ENCODE measurements at places on chromosomes 12 and 14. TPM values are rescaled to one million over a fixed set of nuclear protein-coding genes. Genes with fewer than 3 reads are reported as not detected.

Gene PRPH
- 0.33 TPM for total RNA-seq

Gene EPS8
- 76.6 TPM for total RNA-seq

Gene C14orf180
- not detected for total RNA-seq

Gene CLEC2D
- total RNA-seq = 4.6 TPM

Gene CRACR2A
- 16.8 TPM for total RNA-seq

Gene KLRG1
- total RNA-seq = not detected

Gene TMEM179
- total RNA-seq = not detected

Gene NR1H4
- not detected for total RNA-seq

Gene RECQL
- 54.1 TPM for total RNA-seq

Gene KCNA1
- total RNA-seq = 0.41 TPM

Gene AQP6
- total RNA-seq = not detected

Gene LRP1-AS
- total RNA-seq = not detected

Gene NR4A1
- 0.82 TPM for total RNA-seq

Gene FMNL3
- total RNA-seq = 20.8 TPM

Gene CISTR
- total RNA-seq = not detected

Gene RIMBP2
- 0.74 TPM for total RNA-seq

Gene SYNE3
- total RNA-seq = 63.4 TPM

Gene ETV6
- total RNA-seq = 6.1 TPM

Gene WSCD2
- not detected for total RNA-seq

Gene NELL2
- total RNA-seq = 4.6 TPM

Gene MYH6
- total RNA-seq = not detected

Gene OTOGL
- total RNA-seq = 0.16 TPM

Gene ITGB7
- total RNA-seq = 0.54 TPM

Gene STAC3
- 3.8 TPM for total RNA-seq

Gene CAPS2
- 12.9 TPM for total RNA-seq

Gene CIT
- total RNA-seq = 48.0 TPM

Gene SMIM41
- 0.98 TPM for total RNA-seq

Gene KRT73
- not detected for total RNA-seq

Gene SP7
- not detected for total RNA-seq

Gene ARPC3
- 391 TPM for total RNA-seq

Gene TSPAN19
- total RNA-seq = not detected

Gene CMA1
- not detected for total RNA-seq

Gene AMDHD1
- 0.63 TPM for total RNA-seq

Gene BMP4
- 14.4 TPM for total RNA-seq

Gene MAP3K9
- 0.33 TPM for total RNA-seq

Gene SLC5A8
- not detected for total RNA-seq

Gene DYRK4
- total RNA-seq = 12.8 TPM

Gene LTB4R2
- total RNA-seq = 18.6 TPM

Gene RAN
- total RNA-seq = 564 TPM

Gene ASB2
- total RNA-seq = 0.49 TPM

Gene CLEC2B
- 16.5 TPM for total RNA-seq

Gene ALDH1L2
- total RNA-seq = 41.5 TPM

Gene NABP2
- 13.9 TPM for total RNA-seq

Gene SERPINA6
- not detected for total RNA-seq

Gene B4GALNT3
- total RNA-seq = 0.09 TPM

Gene METTL1
- total RNA-seq = 10.5 TPM

Gene NTS
- 0.09 TPM for total RNA-seq

Gene GPR132
- 0.16 TPM for total RNA-seq

Gene PTPRQ
- total RNA-seq = 32.1 TPM

Gene SIRT4
- total RNA-seq = 3.6 TPM

Gene VASH1
- total RNA-seq = 4.4 TPM

Gene AMIGO2
- 3.7 TPM for total RNA-seq

Gene MUCL1
- not detected for total RNA-seq

All from fibroblast of the aortic adventitia (primary cell).